Subcutaneous adipose tissue (tissue), 4 donors: ENCODE measurements at places on chromosomes 2 and 18. TPM values are rescaled to one million over a fixed set of nuclear protein-coding genes. Genes with fewer than 3 reads are reported as not detected.

The CCDC150 gene
- 2.7 TPM for total RNA-seq

The NEB gene
- total RNA-seq = 4.4 TPM

The FAM161A gene
- total RNA-seq = 1.1 TPM

The KCNJ3 gene
- not detected for total RNA-seq

The VWC2L gene
- total RNA-seq = not detected

The IL36A gene
- not detected for total RNA-seq

The FER1L5 gene
- total RNA-seq = not detected

The UGT1A5 gene
- not detected for total RNA-seq

The TXNDC2 gene
- total RNA-seq = not detected
